ENCODE measurements at places on chromosomes 5 and 9. TPM values are rescaled to one million over a fixed set of nuclear protein-coding genes. Genes with fewer than 3 reads are reported as not detected.

- DNase-seq = no peak
Observed at GRCh38 chr9:96071815-96072124, 196.3 kb downstream of the ERCC6L2 start.

- DNase-seq = no peak
Observed at GRCh38 chr9:97064176-97064575, 25.2 kb upstream of the CTSV start.

DNA sequence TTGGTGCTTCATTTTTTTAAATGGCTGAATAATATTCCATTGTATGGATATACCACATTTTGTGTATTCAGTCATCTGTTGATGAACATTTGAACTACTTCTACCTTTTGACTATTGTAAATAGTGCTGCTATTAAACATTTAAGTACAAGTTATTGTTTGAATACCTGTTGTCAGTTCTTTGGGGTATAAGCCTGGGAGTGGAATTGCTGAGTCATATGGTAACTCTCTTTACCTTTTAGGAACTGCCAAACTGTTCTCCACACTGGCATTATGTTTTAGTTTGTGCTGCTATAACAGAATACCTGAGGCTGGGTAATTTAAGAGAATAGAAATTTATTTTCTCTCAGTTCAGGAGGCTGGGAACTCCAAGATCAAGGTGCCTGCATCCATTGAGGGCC, 15.7 kb upstream of the PDE8B start:
- DNase-seq = no peak

DNA sequence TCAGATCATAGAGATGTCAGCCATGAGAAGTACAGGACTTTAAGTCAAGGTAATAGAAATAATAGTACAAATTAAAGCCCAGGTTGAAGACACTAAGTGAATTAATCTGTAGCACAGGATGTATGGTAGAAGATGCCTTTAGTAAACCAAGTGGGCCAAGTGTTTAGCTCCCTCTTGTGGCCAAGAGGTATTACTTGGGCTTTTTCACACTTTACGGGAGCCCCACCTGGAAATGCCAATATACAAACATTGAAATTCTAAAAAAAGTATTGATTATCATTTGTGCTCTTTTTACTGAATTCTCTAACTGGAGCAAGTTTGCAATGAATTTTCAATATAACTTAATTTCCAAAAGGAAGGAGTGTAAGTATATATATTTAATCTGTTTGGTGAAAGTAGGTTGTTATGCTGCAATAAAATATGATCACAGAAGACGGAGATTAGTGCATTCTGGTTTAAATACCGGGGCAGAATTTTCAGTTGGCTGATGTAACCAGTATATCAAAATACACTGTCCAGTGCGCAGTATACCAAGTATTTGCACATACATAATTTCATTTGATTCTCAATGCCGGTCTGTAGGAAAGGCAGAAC, 84.7 kb downstream of the PARP8 start:
- DNase-seq = peak; percentile 6

- DNase-seq = peak; percentile 77
Observed at GRCh38 chr9:14314929-14315874, 1.3 kb upstream of the NFIB start.

DNA sequence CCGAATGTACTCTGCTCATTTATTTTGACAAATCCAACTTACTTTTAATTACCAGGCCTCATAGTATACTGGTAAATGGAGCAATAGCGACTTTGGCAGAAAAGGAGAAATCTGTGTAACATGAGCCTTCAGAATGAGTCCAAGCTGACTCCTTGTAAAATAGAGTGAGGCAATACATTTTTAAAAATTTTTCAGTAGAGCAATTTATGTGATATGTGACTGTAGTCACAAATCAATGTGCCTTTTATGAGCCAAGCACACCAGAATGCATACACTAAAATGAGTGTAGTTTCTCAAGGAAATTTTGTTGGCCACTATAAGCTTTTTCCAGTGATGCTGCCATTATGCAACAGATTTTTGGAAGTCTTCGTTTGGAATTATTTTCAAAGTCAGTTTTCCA, 73.8 kb downstream of the SNCAIP start:
- no peak for DNase-seq

DNA sequence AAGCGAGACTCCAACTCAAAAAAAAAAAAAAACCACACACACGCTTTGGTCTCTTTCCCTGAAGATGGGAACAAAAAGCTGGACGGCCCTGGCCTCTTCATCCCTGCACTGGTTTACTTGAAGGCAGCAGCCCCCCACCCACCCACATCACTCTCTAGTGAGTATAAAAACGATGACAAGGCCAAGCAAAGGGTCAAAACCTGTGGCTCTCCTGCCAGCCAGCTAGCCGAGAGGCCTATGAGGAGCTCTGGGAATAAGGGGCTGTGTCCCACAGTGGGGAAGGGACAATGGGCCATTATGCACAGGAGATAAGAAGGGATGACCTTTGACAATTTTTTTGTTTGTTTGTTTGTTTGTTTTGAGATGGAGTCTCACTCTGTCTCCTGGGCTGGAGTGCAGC, 13.1 kb downstream of the QRFP start:
- DNase-seq = no peak

DNA sequence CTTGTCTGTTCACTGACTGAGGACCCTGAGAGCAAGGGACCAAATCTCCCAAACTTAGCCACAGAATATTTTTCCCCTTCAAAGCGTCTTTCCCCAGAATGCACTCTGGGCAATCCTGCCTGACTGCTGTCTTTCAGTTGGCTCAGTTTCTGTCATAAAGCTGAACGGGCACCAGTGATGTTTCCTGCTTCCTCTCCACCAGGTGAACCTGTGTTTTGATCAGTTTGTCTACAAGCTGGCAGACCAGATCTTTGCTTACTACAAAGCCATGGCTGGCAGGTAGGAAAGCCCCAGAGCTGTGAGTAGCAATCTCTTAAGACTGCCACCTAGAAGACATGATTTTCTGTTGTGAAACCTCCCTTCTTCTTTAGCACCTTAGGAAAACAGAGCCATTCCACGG, 61.8 kb downstream of the CYFIP2 start:
- no peak for DNase-seq

DNA sequence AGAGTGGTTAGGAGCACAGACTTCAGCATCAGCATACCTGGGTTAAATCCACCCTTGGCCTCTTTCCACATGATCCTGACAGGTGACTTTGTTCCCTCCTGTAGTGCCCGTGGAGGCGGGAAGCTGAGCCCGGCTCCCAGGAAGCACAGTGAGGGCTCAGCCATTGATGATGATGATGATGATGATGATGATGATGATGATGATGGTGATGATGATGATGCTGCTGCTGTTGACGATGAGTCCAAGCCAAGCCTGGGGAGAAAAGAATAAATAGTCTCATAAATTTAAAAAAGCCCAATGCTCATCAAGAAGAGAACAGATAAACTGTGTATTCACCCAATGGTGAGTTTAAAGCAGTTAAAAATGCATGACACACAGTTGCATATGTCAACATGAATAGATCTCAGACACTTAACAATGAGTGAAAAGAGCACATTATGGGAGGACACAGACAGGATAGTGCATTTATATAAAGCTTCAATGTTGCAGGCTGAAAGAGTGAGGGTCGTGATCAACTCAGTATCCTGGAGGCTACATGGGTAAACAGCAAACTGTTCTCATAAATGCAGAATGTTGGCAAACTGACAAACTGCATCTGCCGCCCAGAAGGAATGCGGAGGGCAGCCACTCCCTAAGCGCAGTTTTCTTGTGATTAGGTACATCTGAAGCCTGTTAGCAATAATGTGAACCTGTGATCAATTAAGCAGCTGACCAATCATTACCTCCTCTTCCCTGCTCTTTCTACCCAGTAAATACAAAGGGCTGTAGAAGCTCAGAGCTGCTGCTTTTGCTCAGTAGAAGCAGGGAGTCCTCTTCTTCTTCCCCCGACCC, 11.7 kb upstream of the CFAP157 start:
- no peak for DNase-seq

Gene CATSPER3
- total RNA-seq = 0.39 TPM

Gene IL4
- total RNA-seq = not detected

Gene PLPP7
- 0.20 TPM for total RNA-seq

All from astrocyte (in vitro differentiated cells and primary cell).